ENCODE measurements at places on chromosomes 7 and 10.

- DNase-seq = no peak
Measured at GRCh38 chr7:134714470-134715205, 64.8 kb upstream of the CALD1 start.

GRCh38 chr10:98224996-98225395 lies 43.0 kb downstream of the LOXL4 start:
- no peak for DNase-seq

DNA sequence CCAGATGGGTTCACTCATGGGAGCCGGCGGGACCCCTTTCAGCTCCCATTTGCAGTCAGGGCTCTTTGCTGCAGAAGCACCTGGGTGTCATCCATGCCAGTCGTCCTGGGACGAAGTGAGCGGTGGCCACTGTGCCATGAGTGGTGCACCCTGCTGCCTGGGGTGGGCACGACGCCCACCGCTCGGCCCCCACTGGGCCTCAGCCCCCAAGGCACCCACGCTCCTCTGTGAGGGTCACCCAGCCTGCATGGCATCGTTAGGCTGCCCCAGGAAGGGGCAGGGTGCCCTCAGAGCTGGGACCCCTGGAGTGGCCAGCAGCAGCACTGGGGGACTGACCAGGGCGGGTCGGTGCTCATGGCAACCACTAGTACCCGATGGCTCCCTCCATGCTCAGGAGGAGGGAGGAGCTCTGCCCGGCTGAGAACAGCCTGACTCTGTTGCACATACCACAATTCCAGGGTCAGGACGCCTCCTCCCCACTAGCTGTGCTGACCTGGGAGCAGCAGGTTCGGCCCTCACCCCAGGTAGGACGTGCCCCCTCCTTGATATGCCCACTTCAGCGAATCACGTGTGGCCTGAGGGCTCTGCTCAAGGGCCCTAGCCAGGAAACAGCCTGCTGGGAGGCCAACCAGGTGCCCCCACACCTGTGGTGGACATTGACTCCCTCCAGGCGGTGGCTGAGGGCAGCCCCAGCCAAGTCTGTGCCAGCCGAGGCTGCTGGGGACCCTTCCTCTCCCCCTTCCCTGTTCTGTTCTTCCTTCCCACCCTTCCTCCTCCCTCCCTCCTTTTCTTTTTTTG lies 28.5 kb upstream of the CFAP46 start:
- DNase-seq = no peak

GRCh38 chr7:76108540-76109233 lies 60.8 kb downstream of the MDH2 start:
- DNase-seq = no peak

- DNase-seq = no peak
Measured at GRCh38 chr7:70887186-70887585, 244.8 kb upstream of the GALNT17 start.

DNA sequence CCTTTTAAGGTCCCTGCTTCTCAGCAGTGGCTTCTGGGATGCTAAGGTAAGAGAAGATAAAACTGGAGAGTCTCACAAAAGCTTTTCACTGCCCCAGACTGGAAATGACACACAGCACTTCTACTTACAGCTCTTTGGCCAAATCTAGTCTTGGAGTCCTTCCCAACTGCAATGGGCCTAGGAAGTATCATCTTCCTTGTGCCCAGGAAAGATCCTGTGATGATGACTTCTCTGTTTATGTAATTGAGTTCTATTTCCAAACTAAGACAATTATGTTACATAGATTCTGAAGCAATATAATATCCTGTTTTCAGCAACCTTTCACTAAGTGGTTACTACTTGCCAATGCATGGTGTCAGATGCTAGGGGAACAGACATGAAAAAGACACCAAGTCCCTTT lies 234.1 kb downstream of the PTEN start:
- no peak for DNase-seq

DNA sequence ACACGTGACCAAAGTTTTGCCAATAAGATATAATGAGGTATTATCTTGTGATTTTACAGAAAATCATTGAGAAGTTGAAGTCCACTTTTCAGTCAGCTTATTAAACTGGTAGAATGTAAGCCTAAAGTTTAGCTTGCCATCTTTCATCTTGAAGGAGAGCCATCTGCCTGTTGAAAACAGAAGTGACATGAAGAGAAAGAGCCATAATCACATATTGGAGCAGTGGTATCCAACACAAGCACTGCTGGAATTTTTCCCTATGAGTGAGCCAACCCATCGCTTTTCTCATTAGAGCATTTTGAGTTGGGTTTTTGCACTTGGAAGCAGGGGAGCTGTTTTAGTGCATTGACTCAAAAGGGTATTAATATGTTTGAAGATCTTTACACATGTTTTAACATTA lies 117.6 kb upstream of the FERD3L start:
- no peak for DNase-seq

GRCh38 chr10:127159648-127160245 lies 36.6 kb downstream of the INSYN2A start:
- DNase-seq = no peak

DNA sequence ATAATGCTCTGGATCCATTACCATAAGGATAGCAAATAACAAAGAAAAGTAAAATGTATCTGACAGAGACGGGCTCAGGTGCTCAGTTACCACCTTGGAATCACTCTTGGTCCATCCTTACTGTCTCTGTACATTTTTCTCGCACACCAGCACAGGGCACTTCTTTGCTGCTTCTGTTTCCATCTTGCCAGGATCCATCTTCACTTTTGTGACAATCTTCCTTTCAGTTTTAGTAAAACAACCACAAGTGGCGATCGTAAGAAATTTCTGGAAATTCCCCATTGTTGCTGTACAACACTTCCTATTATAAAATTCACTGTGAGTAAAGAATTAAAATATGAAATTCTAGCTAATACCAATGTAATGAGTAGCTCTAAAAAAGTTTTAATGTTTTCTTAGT lies 695.5 kb downstream of the GRM8 start:
- no peak for DNase-seq

DNA sequence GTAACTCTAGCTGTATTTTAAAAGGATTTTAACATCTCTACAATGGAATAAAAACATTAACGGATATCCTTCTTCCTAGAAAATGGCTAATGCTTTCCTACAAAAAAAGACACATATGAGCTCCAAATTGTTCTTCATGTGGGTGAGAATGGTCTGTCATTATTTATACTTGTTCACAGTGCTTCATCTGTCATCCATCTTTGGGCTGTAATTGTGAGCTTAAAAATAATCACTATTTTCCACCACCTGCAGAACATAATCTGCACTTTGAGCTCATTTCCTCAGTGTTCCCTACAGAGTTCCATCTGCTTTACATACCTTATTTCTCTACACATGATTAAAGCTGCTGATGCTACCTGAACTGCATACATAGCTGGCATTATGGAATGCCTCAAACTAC lies 979.1 kb upstream of the C7orf33 start:
- no peak for DNase-seq

DNA sequence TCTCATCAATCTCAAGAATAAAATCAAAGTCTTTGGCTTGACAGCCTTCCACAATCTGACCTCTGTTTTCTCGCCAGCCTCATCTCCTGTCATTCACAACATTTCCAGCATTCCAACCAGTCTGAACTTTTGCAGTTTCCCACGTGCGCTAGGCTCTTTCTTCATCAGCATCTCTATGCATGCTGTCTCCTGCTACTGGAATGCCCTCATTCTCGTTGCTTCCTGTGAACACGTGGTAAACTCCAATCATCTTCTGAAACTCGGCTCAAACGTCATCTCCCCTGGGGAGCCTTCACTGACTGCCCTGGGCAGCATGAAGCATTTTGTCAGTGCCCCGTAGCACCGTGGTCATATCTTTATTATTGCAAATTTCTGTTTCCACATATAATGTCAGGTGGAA lies 12.2 kb upstream of the RSBN1L start:
- no peak for DNase-seq

DNA sequence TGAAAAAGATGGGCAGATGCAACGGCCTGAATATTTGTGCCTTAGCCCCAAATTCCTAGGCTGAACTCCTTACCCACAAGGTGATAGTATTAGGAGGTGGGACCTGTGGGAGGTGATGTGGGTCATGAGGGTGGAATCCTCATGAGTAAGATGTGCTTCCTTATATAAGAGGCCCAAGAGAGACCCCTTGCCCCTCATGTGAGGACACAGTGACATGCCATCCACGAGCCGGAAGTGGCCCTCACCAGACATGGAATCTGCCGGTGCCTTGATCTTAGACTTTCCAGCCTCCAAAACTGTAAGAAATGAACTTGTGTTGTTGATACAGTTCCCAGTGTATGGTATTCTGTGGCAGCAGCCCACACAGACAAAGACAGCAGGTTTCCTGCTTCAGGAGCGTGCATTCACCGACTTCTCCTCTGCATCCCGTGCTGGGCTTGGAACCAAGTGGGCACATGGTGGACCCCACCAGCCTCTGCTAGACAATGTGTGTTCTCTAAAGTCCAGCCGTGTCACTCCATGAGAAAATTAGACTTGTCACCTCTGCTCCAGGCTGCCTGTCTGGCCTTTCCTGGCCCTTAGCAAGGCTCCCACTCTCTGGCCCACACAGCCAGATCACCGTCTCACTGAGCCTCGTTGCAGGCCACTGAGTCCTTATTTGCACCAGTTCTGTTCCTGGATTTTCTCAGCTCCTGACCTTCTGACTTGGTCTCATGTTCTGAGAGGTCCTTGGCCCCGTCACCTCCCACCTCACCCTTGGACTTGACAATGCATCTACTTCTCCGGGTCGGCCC lies 52.9 kb upstream of the CACUL1 start:
- DNase-seq = no peak

GRCh38 chr7:141975806-141976523 lies 2.4 kb upstream of the TAS2R38 start:
- DNase-seq = peak; percentile 56

DNA sequence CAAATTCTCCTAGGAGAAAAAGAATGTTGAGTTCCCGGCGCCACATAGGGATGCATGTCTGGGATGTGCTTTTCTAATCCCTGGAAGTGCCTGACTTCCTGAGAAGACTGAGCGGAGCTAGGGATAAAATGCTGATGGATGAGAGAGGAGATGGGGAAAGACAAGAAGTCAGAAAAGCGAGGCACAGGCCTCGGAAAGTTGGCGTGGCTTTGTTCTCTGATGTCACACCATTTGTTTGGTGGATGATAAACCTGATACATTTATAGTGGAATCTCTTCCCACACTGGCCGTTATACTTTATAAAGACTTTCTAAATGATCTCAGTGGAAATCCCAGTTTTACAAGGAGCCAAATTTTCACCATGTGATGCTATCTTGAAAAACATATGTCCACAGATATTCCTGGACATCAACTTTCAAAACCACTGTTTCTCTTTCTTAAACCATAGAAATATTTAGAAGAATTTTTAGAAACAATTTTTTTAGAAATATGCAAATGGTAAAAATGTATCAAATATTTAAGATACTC lies 188.8 kb upstream of the SVIL start:
- no peak for DNase-seq

DNA sequence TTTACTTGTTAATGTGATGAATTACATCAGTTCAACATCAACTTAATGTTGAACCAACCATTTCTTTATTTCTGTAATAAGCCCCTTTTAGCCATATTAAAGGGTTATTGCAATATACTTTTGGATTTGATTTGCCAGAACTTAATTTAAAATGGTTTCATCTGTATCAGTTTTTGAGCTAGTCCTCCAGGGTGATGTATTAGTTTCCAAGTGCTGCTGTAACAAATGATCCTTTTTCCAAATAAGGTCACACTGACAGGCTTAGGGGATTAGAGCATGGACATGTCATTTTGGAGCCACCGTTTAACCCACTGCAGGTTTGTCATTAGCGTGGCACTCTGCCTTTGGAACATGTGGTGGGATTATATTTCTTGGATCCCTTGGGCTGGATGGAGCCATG lies 244.8 kb upstream of the PLPP4 start:
- no peak for DNase-seq

- no peak for DNase-seq
Measured at GRCh38 chr7:27073076-27073475, 22.7 kb downstream of the HOXA1 start.

- no peak for DNase-seq
Measured at GRCh38 chr7:111268941-111269340, 178.0 kb downstream of the LRRN3 start.

DNA sequence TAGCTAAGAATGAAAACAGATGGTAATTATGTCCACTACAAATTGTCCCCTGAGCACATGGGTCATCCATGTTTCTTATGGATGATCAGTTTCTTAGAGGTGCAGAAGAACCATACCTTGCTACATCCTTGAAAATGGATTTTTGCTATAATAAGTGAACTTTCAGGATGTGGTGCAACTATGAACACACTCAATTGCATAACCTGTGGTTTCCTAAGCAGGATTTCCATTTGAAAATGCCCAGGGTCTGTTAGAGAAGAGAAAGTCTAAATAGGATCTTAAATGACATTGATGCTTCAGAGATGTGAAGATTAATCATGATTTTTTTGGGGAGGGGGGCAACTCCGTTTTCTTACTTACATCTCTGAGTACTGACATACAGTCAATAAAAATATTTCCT lies 39.6 kb upstream of the CACNB2 start:
- no peak for DNase-seq

DNA sequence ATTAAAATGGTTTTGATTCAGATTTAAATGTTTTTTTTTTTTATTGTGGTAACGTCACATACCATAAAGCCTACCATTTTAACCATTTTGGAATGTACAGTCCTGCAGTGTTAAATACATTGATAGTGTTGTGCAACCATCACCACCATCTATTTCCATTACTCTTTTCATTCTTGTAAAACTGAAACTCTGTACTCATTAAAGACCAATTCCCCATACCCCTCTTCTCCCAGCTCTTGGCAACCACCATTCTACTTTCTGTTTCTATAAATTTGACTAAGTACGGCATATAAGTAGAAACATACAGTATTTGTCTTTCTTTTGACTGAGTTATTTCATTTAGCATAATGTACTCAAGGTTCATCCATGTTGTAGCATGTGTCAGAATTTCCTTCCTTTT lies 96.2 kb downstream of the EXOC4 start:
- DNase-seq = no peak

DNA sequence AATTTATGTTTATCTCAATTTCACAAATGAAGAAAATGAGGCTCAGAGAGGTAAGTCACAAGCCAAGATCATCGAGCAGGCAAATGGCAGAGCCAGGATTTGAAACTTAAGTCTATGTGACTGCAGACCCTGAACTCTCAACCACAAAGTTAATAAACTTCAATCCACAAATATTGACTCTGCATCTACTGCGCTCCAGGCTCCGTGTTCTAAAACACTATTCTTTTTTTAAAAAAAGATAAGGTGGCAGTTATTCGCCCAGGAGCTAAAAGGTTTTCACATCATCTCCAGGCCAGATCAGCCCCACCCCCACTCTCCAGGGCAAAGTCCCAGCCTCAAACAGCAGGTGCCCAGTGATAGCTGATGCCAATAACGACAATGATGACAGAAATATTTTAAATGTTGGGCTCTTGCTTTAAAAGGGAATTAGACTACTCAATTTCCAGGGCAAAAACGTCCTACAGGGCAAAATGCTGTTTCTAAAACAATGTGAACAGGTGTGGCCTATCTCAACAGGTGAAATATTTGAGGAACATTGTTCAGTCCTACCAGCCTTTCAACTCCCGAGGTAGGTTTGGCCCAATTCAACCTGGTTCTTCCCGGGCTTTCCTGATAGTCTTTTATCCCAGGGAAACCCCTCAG lies 85.2 kb downstream of the SORBS1 start:
- no peak for DNase-seq

Measured in NCI-H187 treated with DMSO at 0.1 percent for 48 hours (cell line).